Stimulated activated CD4-positive, alpha-beta T cell treated with anti-CD3 and anti-CD28 coated beads, Interleukin-12 subunit alpha, Interleukin-12 subunit beta, amount 100 ng/mL, for 48 hours (primary cell): ENCODE measurements at places on chromosomes 13 and 19.

GRCh38 chr13:31629085-31629780, 110.1 kb upstream of the RXFP2 start:
- no peak for DNase-seq

- DNase-seq = no peak
Observed at GRCh38 chr19:3501780-3502179, 1.3 kb upstream of the DOHH start.

- DNase-seq = no peak
Observed at GRCh38 chr13:32136716-32137115, 105.1 kb downstream of the FRY start.

DNA sequence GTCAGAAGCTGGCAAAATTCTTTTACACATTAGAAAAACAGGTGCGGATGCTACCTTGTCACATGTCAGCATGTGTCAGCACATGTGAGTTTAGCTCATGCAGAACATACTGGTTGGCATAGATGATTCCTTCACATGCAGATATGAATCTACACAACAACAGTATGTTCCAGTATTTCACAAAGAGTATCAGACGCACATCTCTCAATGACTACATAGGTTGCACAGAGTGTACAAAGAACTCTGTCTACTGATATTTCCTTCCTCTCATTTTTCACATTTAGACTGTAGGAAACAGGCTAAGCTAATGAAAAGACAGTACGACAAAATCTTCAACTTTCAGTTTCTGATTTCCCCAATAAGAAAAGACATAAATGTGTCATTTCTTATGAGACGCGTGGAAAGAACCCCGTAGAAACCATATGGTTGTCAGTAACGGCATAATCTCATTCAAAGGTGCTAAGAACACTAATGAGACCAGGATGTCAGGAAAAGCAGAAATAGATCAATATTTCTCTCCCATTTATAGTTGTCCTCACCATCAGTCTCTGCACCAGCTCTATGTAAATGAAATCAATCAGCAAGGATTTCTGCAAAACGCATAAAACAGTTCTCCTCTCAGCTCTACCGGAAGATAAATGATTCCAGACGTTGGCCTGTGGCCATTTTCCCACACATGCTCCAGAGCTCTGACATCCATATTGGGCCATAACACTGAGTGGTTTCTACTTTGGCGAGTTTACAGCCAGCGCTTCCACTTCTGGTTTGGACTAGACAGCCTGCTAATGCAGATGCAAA, 81.2 kb downstream of the STARD13 start:
- no peak for DNase-seq

- DNase-seq = no peak
Observed at GRCh38 chr13:25778365-25778764, 273.5 kb downstream of the SHISA2 start.

GRCh38 chr19:58409010-58409790, 751 bp downstream of the ZNF584 start:
- no peak for DNase-seq

DNA sequence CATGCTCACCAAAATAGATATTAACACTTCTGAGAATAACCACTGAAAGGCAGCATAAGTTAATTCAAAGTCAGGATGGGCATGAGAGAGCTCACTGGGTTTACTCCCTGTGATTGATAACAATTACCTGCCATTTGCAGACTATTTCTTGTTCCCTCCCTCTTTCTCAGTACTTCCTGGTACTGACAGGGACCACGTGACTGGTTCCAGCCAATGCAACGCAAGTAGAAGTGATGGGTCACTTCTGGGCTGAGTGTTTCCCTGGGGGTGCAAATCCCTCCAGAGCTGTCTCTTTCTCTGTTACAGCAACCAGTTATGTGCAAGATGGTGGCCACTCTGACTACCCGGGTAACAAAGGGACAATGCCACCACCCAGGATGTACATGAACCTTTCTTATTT, 118.8 kb downstream of the EFNB2 start:
- DNase-seq = no peak

GRCh38 chr13:59842507-59842906, 321.2 kb downstream of the DIAPH3 start:
- no peak for DNase-seq

DNA sequence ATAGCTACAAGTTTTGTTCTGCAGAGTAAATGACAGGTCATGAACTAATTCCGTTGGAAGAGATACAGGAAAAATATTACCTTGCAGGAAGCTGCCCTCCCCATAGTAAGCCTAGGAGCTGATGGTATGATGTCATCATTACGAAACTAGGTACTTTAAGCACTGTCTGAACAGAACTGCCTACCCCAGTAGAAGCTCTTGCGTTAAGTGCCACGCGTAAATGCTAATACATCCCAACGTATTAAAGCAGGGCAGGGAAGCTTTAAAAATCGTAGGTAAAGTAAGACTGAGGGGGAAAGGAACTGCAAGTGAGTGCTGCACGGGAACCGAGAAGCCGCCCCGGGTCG, 572 bp downstream of the UGGT2 start:
- DNase-seq = no peak

- no peak for DNase-seq
Observed at GRCh38 chr19:45470762-45471081, 2.9 kb downstream of the FOSB start.

- DNase-seq = no peak
Observed at GRCh38 chr13:67281466-67281865, 51.3 kb upstream of the PCDH9 start.

DNA sequence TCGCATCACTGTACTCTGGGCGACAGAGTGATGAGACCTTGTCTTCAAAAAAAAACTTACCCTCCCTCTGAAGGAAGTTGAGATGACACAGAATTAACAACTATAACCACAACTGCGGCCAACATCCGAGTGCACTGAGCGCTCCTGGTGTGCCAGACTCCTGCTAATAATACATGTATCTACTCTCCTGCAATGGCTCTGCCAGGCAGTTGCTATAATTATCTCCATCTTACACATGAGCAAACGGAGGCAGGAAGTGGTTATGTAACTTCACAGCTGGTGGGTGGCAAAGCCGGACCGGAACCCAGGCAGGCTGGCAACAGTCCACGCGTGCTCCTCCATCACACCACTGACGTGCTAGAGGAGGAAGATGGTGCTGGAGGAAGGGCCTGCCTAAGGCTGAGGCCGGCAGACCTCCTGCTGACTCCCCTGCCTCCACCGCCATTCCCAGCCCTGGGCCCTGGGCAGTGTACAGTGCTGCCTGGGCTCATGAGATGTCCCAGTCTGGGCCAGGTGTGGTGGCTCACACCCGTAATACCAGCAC, 12.6 kb downstream of the XRCC1 start:
- DNase-seq = peak; percentile 52

- DNase-seq = no peak
Observed at GRCh38 chr13:30323524-30323923, 16.2 kb upstream of the KATNAL1 start.

- DNase-seq = no peak
Observed at GRCh38 chr13:33509642-33510229, 224.2 kb upstream of the STARD13 start.

DNA sequence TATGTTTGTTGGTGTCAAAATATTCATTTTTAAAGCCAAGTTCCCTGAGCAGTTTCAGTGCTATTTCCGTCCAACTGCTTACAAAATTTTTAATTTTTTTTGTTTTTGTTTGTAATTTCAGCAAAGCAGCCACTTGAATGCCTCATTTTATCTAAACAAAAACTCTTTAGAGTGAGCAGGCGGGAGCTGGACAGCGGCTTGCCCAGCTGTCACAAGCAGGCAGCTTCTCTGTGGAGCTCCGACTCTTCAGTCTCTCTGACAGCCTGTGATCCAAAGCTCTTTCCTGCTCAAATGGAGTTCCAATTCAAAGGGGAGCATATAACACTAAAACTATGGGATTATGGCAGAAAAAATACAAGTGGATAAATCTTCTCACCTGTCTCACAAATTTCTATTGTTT, 618.3 kb upstream of the PCDH20 start:
- DNase-seq = no peak

- peak; percentile 35 for DNase-seq
Observed at GRCh38 chr19:46787331-46788261, 798 bp downstream of the SLC1A5 start.

GRCh38 chr13:51524829-51525566, 59.3 kb upstream of the WDFY2 start:
- no peak for DNase-seq

GRCh38 chr19:48964205-48965039, 687 bp upstream of the FTL start:
- DNase-seq = no peak

GRCh38 chr19:29952646-29953045, 10.6 kb downstream of the URI1 start:
- DNase-seq = no peak

DNA sequence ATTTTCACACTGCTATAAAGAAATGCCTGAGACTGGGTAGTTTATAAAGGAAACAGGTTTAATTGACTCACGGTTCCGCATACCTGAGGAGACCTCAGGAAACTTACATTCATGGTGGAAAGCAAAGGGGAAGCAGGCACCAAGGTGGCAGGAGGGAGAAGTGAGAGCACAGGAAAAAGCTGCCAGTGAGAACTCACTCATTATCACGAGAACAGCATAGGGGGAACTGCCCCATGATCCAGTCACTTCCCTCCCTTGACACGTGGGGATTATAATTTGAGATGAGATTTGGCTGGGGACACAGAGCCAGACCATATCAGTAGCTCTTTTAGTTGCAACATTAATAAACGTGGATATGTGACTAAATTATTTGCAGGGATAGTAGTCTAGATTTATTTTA, 4.3 kb upstream of the KCTD4 start:
- DNase-seq = no peak

- DNase-seq = no peak
Observed at GRCh38 chr19:16366056-16366432, 41.4 kb downstream of the KLF2 start.

DNA sequence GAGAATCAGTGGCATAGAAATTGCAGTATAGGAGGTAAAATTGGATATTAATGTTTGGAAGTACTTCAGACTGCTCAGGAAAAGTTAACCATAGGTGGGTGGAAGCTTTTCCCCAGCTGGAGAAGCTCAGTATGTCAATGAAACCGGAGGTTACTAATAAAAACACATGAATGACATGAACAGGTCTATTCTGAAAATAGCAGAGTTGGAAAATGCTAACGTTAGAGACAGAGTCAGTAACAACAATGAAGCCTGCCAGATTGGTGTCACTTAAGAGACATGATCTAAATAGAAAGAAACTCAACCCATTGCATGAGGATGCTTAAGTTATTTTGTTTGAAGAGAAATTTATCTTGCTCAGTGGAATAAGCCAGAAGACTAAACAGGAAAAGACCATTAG, 364.5 kb downstream of the DNAJC15 start:
- no peak for DNase-seq

DNA sequence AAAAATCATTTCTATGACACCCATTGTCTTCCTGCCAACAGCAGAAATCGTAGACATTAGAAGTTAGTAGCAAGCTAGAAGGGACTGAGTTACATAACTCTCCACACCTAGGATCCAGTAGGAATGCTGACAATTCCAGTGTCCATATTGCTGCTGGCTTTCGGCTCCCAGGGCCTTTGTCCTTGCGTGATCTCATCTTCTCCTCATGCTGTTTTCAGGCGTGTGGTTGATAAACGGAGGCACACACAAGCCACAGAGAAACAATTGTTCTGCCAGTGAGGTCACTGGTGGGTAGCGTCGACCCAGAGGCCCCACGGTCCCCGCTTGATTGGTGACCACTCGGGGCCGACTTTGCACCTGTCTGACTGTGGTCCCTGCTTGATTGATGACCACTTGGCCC, 31.6 kb upstream of the F7 start:
- no peak for DNase-seq

GRCh38 chr19:8373867-8374813, 10.2 kb downstream of the ANGPTL4 start:
- no peak for DNase-seq

DNA sequence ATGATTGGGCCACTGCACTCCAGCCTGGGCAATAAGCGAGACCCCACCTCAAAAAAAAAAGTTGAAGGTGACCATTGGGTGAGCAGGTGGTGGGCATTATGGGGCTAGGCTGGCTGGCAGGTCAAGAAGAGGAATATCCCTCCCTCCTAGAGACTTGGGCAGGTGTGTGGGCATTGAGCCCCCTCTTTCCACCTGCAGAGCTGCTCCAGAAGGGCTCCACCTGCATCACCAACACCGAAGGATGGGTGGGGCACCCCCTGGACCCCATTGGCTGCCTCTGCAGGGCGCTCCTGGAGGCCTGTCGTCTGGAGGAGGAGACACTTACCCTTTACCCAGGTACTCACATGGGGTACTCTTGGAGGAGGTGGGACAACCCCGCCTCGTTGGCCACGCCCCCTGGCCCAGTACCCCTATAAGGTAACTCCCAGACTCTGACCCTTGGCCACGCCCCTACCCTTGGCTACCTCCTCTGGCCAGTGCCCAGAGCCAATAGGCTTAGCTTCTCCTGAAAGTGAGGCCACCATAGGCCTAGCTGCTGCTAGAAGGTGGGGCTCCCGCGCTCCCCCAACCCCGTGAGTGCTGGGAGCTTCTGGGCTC, 21.9 kb downstream of the ZSWIM4 start:
- no peak for DNase-seq

GRCh38 chr19:36514012-36514612, 14.0 kb downstream of the ZNF260 start:
- no peak for DNase-seq

GRCh38 chr19:47158879-47159503, 28.4 kb downstream of the SAE1 start:
- DNase-seq = no peak

DNA sequence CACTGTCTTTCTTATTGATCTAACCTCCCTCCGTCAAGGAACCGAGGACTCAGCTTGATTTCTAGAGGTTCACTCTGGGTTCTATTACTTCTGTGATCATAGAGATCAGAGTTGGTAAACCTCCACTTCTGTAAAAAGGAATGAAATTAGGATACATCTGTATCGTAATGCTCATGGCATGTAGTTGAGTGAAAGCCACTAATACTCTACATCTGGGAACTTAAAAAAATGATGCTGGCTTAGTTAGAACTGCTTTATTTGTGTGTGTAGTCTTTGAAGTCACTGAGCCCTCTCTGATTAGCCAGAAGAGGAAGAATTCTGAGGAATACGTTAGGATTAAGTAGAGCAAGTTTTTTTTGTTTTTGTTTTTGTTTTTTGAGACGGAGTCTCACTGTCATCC, 140.8 kb downstream of the GGACT start:
- DNase-seq = no peak

GRCh38 chr13:27960362-27961226, 8.5 kb downstream of the CDX2 start:
- DNase-seq = no peak

- peak; percentile 68 for DNase-seq
Observed at GRCh38 chr19:53792721-53793433, 31.2 kb downstream of the NLRP12 start.

DNA sequence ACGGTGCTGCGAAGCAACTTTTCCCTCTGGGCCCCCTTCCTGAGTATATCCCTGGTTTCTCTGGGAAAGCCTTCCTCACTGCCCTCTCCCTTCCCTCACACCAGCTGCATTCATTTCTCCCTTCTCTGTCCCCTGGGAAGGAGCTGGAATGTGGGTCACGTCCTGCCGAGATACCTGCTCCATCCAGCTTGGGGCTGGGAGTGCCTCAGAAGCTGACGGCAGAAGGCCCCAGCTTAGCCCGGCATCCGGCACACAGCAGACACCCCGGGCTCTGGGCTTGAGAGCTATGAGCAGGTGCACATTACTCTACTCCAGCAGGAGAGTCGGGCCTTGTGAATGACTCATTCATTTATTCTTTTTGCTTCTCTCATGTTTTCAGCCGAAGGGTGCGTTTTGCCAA, 170.6 kb downstream of the TEX29 start:
- DNase-seq = no peak
